A549 treated with Mapracorat at 1 μM for 4 hours (cell line): ENCODE measurements at places on chromosomes 2 and 18. TPM values are rescaled to one million over a fixed set of nuclear protein-coding genes. Genes with fewer than 3 reads are reported as not detected.

The FAM237A gene
- total RNA-seq = not detected in 5 replicates

The MC2R gene
- total RNA-seq = not detected in 5 replicates

The FEV gene
- not detected in 5 replicates for total RNA-seq

The CROCC2 gene
- total RNA-seq = not detected in 5 replicates
